Activated CD4-positive, CD25-positive, alpha-beta regulatory T cell treated with anti-CD3 and anti-CD28 coated beads, Interleukin-2, amount 50 U/mL, for 72 hours (primary cell): ENCODE measurements at places on chromosomes 12 and 14.

- DNase-seq = no peak
Measured at GRCh38 chr14:101137234-101137633, 233.7 kb upstream of the RTL1 start.

GRCh38 chr14:84421621-84422020 lies 1108.3 kb upstream of the FLRT2 start:
- DNase-seq = no peak

- no peak for DNase-seq
Measured at GRCh38 chr14:95786566-95786965, 72.6 kb upstream of the TCL1A start.

DNA sequence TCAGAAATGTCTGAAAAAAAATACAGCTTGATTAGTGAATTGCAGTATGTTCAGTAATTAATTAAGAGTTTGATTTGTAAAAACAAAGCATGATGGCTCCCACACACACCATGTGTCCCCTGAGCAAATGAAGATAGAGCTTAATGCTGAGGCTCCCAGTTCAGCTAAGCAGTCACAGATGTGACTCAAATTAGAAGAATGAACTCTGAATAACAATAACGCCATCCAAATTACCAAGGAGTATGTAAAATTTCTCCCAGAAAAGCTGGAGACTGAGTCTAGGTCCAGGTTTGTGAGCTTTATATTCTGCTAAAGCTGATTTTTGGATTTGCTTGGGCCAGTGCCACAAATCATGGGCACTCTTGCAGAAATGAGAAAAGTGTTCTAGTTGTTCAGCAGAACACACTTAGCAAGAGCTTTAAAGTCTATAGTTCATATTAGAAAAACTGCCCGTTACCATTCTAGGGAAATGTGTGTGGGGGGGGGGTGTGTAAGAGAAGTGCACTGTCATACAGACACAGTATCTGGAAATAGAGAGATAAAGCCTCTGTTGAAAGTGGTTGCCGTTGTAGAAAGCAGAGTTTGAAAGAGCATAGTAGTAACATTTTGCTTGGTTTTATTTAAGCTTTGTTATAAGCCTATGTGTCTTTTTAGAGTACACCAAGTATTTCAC lies 253.1 kb downstream of the BCAT1 start:
- DNase-seq = no peak

GRCh38 chr14:33740531-33740930 lies 210.3 kb downstream of the EGLN3 start:
- no peak for DNase-seq

DNA sequence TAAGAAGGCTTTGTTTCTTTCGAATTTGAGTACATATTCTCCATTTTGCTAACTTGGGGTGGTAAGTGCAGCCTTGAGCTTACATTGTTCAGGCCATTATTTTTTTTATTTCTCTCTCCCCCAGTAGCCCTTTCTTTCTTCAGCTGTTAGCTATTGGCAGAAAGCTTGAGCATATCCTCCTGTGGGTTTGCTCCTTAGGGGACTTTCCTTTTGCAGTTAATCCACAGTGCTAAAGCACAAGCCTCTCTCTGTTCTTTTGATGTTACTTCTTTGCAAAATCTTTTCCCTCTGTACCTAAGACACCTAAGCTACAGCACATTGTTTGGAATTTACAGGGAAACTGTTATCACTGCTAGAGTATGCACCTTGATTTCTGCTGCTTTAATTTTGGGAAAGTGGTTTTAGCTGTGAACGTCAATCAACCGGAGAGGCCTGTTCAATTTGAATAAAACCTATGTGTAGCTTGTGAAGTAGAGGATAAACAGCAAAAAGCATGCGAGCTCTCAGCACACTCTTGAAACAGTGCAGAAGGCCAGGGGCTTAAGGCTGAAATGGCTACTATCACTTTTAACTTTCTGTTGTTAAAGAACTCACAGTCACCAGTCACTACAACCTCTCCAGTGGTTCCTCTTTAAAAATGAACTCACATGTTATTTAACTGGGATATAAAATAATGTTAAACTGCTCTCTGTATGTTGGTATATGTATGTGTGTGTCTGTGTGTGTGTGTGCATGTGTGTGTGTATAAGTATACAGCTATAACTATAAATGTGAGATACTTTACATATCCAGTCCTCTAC lies 139.2 kb downstream of the PDZRN4 start:
- DNase-seq = no peak

DNA sequence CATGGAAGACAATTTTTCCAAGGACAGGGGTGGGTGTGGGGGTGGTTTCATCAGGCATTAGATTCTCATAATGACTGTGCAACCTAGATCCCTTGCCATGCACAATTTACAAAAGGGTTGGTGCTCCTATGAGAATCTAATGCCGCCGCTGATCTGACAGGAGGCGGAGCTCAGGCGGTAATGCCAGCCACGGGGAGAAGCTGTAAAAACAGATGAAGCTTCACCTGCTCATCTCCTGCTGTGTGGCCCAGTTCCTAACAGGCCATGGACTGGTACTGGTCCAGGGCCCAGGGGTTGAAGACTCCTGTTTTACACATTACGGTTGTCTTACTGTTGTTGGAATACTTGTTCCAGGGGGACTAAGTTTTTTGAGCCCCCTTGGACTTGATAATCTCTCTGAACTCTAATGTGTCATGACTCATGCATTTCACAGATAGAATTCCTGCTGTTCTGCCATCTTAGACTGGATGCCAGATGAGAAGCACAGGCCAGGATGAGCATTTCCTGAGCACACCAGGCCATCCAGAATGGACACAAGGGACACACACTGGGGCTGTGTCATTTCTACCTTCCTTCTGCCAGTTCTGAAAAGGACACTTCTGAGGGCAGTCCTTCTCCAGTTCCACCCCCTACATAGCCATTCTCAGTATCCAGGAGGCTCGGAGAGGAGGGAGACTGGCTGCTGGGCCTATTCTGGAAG lies 5.8 kb downstream of the PLEKHD1 start:
- DNase-seq = no peak

GRCh38 chr12:96075560-96075959 lies 40.2 kb upstream of the LTA4H start:
- DNase-seq = no peak

DNA sequence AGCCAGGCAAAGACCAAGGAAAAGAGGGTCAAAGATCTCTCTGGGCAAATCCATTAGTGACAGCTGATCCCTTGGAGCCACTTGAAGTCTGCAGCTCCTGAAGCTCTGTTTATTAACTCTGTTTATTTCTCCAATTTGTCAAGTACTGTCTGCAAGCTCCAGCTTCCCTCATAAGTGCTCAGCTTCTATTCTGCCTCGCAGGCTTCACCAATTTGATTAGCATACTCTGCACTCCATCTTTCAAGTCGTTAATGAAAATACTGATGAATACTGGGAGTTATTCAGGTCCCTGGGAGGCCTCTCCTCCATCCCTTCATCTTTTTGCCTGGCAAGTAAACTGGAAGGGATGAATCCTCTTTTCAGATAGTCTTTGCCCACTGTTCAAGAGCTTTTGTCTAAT lies 54.3 kb downstream of the TTC9 start:
- DNase-seq = no peak

GRCh38 chr12:23504043-23504442 lies 445.4 kb downstream of the SOX5 start:
- no peak for DNase-seq

DNA sequence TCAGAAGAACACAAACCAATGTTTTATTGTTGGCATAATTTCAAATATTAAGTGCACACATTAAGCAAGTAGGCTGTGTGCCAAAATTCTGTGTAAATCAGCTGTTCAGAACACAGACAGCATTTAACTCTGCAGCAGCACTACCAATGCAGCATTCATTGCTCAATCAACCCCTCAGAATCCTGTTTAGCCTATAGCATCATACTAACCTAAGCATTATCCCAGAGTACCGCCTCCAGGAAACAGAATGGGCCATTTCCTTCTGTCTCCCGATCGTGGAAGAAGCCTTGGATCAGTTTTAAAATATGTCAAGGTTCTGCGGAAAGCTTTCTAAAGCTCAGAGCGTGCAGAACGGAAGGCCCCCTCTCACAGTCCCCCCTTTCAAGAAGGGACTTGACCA lies 3.3 kb downstream of the IL26 start:
- DNase-seq = no peak

- DNase-seq = no peak
Measured at GRCh38 chr12:67661311-67662021, 12.9 kb downstream of the DYRK2 start.
